NCI-H1930 (cell line): ENCODE measurements at places on chromosomes 4 and X.
A peak's percentile ranks its signal among the peaks of the same experiment; 100 is the strongest.

DNA sequence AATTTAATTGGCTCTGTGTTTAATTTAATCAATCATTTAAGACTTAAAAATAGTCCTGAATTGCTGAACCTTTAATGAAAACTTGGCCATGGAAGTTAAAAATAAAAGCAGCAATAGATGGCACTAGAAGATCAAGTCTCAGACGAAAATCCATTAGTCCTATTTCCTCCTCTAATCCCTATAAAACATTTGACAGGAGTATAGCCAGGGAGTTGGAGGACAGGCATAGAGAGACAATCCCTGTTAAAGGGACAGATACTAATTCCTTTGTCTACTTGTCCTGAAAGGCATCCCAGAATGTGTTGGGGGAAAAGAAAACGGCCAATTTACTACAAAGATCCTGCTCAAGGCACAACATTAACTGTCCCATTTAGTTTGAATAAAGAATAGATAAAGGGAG lies 276.3 kb upstream of the TACR3 start:
- DNase-seq: no peak

DNA sequence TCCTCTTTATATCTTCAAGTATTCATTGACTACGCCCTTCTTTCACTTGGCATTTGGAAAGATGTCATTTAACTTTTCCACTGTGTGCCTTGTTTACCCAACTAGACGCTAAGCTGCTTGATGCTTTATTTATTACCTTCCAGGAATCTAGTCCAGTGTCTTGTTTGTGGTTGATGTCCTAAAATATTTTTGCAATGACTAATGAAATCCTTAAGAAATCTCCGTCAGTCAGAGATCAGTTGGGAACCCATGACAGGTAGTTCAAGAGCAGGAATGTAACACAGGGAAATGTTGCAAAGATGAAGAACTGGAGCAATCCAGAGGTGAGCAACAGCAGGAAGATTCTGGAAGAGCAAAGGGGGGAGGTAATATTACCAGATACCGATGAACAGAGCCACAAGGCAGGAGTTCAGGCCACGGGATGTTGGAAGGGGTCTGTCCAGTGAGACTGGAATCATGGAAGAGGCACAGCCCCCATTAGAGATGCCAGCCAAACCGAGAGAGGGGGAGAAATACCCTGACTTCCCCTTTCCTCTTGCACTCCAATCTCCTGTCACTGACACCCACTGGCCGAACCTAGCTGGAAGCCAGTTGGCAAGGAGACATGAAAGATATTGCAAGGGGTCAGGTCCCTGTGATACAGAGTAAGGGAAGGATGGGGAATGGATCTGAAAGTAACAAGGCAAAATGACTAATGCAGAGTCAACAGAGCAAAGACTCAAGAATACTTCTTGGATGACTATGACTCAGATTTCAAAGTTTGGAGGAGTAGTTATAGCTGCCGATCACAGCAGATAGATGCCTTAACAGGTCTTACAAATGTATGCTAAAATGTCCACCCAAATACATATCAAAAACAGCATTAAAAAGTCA lies 62.7 kb upstream of the PHKA2 start:
- DNase-seq: no peak

- no peak for DNase-seq
Observed at GRCh38 chrX:45986971-45987370, 558.2 kb downstream of the ZNF674 start.

GRCh38 chr4:40730091-40730679 lies 19.6 kb upstream of the NSUN7 start:
- DNase-seq: no peak

GRCh38 chr4:37490391-37491347 lies 195.5 kb downstream of the RELL1 start:
- no peak for DNase-seq

DNA sequence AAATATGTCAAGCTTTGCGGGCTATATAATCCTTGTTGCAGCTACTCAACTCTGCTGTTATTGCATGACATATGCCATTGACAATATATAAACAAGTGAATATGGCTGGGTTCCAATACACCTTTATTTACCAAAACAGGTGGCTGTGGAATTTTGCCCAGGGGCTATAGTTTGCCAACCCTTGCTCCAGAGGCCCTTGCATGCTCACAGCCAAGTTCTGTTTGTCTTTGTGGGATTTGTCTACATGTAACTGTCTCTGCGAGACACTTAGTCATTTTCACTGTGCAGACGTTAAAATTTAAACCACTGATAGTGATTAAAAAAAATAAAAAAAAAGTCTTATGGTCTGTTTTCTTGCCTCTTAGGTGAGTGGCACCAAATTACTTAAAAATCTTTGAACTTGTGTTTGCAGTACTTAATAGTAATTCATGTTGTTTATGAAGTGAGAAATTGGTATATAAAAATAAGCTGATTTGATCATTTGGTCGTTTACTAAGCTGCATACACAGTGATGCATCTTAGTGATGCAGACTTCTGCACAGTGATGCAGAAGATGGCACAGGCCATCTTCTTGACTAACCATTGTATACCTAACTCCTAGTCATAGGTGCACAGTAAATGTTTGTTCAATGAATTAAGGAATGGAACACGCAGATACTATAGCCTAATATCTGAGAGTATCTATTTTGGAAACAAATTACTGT lies 170.9 kb downstream of the FRMPD4 start:
- no peak for DNase-seq

- DNase-seq: no peak
Observed at GRCh38 chr4:169030562-169030982, 20.5 kb upstream of the CBR4 start.

DNA sequence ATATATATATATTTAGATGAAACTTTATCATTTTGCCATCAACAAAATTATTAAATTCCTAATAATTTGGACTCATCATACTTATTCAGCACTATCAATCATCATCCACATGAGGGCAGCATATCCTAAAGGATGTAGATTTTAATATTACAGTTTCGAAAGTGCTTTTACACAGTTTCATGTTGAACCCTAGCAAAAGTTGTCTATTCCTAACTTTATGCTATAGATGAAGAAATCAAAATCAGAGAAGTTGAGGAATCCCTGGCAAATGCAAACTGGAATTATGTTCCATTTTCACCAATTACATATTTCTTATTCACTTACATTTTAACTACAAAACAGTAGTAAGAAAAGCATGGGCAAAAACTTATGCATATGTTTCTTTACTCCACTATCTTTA lies 36.6 kb upstream of the UGT2A1 start:
- DNase-seq: no peak

GRCh38 chr4:6021831-6022606 lies 3.8 kb upstream of the C4orf50 start:
- DNase-seq: no peak

DNA sequence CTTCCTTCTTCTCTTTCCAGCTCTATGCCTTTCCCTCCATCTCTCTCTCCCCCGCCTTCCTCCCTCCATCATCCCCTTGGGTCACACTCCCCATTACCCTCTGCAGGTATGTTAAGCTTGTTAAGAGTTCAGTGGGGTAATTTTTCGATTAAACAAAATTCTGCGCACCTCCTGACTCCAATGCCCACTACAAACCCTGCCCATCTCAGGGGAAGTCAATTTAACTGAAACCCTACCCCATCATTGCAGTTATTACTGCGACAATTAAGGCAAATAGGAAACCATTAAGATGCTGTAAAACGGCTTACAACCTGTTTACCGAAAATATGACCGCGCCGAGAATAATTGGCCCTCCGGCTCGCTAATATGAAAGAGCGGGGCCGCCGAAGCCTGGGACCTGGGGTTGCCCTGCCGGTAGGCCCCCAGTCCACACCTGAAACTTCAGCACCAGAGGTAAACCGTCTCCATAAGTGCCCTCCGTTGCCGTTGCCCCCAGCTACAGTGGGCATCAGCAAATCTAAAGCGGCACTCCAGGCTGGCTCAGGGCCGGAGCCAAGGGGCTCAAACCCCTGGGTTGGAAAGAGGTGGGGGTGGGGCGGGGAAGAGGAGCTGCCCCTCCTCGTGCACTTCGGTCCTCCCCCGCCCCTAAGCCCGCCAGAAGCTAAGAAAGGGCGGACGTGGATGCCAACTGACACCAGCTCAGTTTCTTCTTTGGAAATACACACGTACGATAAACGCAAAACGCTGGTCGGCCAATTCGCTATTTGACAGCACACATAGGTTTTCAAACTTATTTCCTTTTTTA lies 4.8 kb downstream of the ARX start:
- DNase-seq: no peak

- DNase-seq: peak; percentile 9
Observed at GRCh38 chr4:122827258-122827878, 737 bp downstream of the FGF2 start.

- DNase-seq: no peak
Observed at GRCh38 chr4:5037553-5038551, 13.4 kb upstream of the STK32B start.

- DNase-seq: no peak
Observed at GRCh38 chrX:30615229-30615628, 37.7 kb upstream of the TASL start.

DNA sequence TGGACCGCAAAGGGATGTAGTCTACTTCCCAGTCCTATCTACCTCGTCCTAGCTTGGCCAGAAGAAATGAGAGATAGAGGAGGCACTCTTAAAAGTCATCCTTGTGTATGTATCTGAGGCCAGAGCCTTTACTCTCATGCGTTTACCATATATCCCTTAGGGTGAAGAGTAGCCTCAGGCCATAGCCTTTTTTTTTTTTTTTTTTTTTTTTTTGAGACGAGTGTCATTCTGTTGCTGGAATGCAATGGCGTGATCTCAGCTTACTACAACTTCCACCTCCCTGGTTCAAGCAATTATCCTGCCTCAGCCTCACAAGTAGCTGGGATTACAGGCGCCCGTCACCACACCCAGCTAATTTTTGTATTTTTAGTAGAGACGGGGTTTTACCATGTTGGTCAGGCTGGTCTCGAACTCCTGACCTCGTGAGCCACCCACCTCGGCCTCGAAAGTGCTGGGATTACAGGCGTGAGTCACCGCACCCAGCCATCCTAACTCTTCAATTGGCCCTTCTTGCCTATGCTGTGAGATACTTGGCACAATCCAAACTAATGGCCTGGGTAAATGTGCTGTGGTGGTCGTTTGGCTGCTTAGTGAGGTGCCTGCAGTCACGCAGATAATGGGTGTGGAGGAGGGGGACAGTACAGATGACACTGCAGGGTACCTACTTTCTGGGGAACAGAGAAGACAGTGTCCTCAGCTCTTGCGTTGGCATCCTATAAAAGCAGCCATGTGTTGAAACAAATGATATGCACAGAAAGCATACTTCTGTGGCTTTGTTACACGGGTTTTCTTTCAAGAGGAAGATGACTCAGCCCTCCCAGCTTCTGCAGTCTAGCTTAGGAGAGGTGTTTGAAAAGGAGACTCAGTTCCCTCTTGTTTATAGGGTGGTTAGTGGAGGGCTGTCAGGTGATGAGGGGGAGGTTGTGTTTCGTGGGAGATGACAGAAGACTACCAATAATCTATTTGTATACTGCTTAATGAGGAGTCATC lies 10.4 kb upstream of the DGAT2L6 start:
- no peak for DNase-seq

DNA sequence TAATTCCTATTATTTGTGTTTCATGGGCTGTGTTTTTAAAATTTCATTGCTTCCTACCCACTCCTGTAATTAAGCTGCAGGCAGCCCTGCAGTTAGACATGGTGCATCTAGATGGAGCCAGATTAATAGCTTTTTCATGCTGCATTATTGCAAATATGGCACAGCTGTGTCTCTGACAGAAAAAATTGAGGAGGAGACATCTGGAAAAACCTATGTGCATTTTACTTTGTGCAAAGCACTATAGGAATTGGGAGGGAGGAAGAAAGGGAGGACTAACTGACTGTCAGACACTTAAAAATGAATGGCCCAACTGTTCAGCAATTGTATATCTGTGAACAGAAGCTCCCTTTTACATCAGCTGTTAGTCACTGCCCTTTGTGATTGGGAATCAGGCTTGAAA lies 8.1 kb upstream of the RPGR start:
- no peak for DNase-seq

DNA sequence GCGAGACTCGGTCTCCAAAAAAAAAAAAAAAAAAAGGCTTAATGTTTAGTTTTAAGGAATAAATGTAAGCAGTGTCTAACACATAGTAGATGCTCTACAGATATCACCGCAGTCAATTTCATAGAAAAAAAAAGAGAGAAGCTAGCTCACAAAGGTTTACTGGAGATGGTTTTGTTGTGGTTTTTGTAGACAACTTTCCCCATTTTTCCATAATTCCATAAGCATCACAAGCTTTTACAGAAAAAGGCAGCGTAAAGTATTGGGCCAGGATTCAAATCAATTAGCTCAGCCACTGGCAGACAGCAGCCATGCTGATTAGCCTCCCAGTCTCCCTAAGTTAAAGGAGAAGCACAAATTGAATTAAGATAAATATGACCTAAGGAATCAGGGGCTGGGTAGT lies 1.5 kb downstream of the GRSF1 start:
- DNase-seq: no peak

DNA sequence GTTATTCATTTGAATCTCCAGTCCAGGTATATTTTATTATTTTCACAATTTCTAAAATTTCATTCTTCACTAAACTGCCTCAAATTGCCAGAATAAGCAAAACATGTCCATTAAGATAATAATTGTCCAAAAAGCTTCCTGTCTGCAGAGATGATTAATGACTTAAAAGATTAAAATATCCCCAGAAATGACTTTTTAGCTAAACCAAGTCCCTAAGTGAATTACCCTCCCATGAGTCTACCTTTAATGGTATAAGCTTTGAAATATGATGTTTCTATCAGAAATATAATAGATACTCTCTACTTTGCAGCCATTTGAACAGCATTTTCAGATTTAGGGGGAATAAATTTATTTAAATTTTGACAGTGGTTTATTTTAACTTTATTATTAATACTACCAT lies 289.2 kb upstream of the EMCN start:
- DNase-seq: no peak

- DNase-seq: no peak
Observed at GRCh38 chrX:123324625-123325024, 140.5 kb downstream of the GRIA3 start.

GRCh38 chrX:118862091-118862490 lies 38.5 kb downstream of the ZCCHC12 start:
- no peak for DNase-seq

DNA sequence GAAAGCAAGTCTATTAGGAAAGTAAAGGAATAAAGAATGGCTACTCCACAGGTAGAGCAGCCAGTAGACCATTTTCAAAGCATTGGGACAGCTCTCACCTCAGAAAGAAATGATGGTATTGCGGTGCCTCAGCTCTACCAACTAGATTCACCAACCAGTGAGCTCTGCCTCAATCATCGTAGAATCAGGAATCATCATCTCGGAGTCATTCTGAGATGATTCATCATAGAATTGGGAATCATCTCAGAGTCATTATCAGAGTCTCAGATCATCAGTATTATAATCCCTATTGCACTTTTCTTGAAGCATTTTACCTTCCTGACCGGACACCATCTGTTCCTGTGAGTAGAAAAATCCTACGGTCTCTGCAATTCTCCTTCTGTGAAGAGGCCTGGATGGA lies 17.5 kb upstream of the SAT1 start:
- no peak for DNase-seq

- DNase-seq: no peak
Observed at GRCh38 chrX:130504019-130504418, 102.2 kb downstream of the RBMX2 start.

GRCh38 chr4:3402491-3403347 lies 39.0 kb upstream of the HGFAC start:
- no peak for DNase-seq
